ENCODE measurements at places on chromosomes 7 and 10.

- DNase-seq = no peak
Observed at GRCh38 chr10:92593619-92594588, 974 bp downstream of the KIF11 start.

GRCh38 chr7:128928882-128929788 is 8.6 kb upstream of the IRF5 start:
- no peak for DNase-seq

DNA sequence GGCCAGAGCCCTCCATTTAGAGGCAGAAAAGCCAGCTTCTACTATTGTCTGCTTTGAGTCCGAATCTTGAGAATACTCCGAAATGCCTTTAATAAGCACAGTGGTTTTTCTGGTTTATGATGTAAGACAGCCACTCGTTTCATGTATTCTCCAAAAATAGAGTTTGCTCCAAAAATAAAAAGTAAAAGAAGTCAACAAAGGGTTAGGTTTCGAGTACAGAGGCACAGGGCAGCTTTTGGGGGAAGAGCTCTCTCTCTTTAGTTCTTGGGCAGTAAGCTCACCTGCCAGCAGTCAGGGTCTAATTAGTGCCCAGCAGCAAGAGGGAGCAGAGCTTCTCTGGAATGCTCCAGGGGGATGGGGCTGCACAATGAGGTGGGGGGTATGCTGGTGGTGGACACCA is 20.2 kb downstream of the CREB3L2 start:
- no peak for DNase-seq

GRCh38 chr7:117325836-117326235 is 3.0 kb upstream of the WNT2 start:
- no peak for DNase-seq

DNA sequence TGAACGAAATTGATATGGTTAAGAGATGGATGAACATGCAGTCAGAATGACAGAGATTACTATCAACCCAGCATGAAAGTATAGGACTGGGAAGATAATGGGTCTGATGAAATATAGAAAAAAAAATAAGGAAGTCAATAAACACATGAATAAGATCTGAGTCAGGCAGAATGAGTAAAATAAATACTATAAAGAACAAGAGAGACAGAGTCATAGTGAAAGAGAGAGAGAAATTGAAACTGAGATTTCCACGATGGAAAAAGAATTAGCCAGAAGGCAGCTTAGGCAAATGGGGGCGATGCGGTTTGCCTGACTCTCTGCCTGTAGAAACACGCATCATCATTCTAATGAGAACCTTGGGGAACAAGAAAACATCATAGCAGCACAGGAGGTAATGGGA is 26.6 kb downstream of the SEMA3D start:
- no peak for DNase-seq

DNA sequence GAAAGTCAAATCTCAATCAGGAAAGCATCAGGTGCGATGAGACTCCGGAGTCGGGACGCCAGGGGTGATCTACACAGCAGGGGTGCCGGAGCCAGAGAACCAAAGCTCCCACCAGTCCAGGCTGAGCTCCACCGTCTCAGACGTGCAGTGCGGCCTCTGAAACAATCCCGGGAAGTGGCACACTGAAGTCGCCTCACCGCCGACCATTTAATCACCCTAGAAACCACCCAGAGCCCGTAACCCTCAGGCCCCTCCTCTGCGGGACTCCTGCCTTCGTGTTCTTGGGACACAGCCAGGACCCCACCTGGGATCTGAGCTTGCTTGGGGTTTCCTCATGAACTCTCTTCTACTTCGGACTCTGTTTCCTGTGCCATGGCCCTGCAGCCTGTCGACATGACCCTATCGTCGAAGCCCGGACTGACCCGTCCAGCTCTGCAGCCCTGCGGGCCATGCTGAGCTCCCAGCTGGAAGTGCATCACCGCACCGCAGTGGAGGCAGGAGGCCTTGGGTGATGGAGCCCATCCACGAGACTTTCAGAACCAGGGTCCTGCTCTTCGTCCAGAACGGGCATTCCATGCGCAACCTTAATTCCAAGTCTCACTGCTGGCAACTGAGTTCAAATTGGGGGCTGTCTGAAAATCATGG is 266.4 kb downstream of the PTPRN2 start:
- no peak for DNase-seq

GRCh38 chr10:102310361-102311024 is 65.2 kb downstream of the GBF1 start:
- DNase-seq = no peak

DNA sequence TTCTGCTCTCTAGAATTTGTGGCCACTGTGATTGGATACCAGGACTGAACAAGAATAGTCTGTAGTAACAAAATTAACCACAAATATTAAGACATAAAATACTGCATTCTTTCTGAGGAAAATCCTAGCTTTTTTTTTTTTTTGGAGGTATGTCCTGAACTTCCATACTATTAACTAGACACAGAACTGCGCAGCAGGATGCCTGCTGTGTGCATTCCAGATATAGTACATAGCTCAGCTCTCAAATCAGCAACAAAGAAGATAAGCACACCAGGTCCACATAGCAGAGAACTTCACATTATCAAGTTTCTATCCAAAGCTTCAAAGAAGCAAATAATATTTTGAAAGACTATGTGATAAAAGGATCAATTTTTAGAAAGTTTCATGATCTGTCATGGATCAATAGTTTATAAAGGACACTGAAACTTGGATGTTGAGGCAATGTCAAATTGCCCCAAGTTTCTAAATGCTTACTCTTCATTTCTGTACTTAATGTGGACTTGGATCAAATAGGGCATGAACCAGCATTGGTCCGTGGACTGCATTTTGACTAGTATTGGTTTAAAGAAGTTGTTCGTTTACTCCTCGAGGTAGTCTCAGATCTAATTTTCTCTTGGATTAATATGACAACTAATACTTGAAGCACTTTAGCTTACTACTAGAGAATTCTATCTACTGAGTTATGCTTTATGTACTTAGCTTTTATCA is 15.4 kb downstream of the NAMPT start:
- DNase-seq = no peak

- DNase-seq = no peak
Observed at GRCh38 chr10:62741996-62742395, 62.5 kb upstream of the ADO start.

GRCh38 chr7:139821349-139822105 is 7.5 kb upstream of the TBXAS1 start:
- no peak for DNase-seq

GRCh38 chr10:123154711-123155505 is 706 bp downstream of the BUB3 start:
- peak; percentile 73 for DNase-seq

GRCh38 chr10:1526436-1527055 is 210.8 kb downstream of the ADARB2 start:
- no peak for DNase-seq

GRCh38 chr10:48798481-48799254 is 114.0 kb downstream of the WDFY4 start:
- no peak for DNase-seq

- no peak for DNase-seq
Observed at GRCh38 chr7:127782654-127783559, 130.9 kb downstream of the SND1 start.

- DNase-seq = no peak
Observed at GRCh38 chr7:135160858-135161653, 9.5 kb downstream of the CYREN start.

DNA sequence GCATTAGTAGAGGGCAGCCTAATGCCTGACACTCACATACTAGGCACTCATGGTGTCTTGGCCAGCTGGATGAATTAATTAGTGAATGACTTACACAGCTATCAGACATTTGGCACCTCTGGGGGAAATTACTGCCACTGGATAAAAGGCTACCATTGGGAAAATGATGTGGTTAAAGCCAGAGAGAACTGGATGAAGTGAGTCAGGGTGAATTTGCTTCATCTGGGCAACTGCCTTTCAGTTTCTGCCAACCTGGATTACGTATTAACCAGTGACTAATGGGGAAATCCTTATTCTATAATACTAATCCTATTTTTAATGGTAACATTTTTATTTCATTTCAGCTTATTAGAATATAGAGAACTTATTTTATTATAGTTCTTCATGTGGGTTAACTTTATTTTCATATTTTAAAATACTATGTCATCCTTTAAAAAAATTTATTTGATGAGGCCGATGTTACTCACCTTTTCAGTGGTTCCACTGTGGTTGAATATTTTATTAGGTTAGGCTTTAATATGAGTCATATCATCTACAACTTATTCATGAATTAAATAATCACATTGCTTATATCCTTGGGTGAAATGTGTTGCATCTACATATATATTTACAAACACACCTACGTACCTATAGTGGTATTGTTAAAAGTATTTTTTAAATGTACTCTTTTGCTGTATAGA is 85.6 kb upstream of the CAPZA2 start:
- DNase-seq = no peak

DNA sequence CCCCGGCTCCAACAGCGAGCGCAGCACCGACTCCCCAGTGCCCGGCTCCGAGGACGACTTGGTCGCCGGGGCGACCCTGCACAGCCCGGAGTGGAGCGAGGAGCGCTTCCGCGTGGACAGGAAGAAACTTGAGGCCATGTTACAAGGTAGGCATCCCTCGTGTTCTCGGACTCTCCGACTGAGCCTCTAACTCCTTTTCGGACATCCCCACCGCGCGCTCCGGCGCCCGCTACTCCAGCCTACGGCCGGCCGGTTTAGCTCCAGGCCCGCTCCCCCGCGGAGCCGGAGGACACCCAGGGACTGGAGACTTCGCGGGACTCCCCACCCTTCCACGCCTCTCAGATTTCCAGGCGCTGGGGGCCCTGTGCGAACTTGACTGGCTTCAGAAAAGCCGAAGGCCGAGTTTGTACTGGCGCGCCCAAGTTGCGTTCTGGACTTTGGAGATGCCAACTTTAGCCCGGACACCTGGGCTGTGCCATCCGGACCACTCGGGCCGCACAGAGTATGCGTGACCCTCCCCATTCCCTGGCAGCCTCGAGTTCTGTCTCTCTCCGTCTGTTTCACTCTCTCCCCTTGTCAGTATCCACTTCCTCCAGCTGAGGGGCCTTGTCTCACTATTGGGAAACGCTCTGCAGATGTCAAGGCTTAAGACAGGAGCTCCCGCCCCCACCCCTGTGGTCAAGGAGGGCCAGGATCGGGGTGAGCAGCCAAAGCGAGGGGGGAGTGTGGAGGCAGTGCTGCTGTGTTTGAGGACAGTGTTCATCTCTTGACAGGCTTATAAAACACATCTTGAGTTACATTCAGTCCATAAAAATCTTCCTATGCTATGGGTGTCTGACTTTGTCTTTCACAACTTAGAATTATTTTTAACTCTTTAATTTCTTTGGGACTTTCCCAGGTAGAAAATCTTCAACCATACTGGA is 777 bp downstream of the BICC1 start:
- peak; percentile 46 for DNase-seq

DNA sequence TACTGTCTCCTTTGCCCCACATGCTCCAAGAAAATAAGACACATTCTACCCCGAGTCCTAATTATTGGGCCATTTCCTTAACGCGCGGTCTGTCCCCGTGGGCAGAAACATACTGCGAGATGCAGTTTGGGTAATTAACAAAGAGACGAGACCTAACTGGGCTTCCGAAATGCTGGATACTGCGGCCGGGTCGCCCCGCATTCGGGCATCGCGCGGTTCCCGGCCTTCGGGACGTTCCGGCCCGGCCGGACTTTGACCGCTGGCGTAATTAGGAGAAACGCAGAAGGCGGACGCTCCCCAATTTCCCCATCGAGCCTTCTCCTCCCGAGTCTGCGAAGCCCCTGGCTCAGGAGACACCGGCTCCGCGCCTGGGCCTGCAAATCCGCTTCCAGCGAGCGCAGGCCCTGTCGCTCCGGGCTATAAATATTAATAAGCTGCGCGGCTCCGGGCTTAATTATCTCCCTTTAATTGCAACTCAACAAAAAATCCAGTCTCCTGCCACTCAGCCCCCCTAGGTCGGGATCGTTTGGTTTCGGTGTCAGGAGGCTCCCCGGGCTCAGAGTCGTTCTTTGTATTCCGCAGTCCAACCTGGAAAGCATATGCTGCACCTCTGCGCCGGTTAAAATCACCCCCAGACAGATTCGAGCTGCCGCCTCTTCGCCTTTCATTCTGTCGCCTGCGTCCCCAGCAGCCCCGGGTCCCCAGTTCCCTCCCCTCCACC is 131.5 kb downstream of the SPAG6 start:
- peak; percentile 26 for DNase-seq

- no peak for DNase-seq
Observed at GRCh38 chr10:52771534-52772445, 794 bp downstream of the MBL2 start.

DNA sequence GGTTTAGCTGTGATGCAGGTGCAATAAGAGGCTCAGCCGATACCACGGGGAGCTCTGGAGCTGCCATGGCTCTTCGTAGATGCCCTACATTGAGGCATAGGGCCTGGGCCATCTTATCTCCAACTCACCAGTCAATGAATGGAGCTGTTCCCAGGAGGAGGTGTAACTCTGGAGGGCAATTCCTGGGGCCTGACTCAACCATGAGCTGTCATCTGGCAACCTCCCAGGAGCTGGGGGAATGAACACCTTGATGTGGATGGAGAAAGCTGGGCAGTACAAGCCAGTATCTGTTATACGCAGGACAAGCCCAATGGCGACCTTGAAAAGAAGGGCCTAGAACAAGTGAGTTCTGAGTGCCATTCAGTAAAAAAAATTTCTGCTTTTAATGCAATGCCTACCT is 224.0 kb upstream of the PLXDC2 start:
- no peak for DNase-seq

GRCh38 chr10:11479300-11479699 is 132.2 kb downstream of the USP6NL start:
- DNase-seq = no peak

GRCh38 chr7:127654404-127655394 is 2.7 kb downstream of the SND1 start:
- no peak for DNase-seq

- DNase-seq = no peak
Observed at GRCh38 chr10:90920986-90921666, at the start of gene ANKRD1. Gene ANKRD1 (minus strand): TSS chr10:90921087. CDS start chr10:90921027, 60 bp downstream.

DNA sequence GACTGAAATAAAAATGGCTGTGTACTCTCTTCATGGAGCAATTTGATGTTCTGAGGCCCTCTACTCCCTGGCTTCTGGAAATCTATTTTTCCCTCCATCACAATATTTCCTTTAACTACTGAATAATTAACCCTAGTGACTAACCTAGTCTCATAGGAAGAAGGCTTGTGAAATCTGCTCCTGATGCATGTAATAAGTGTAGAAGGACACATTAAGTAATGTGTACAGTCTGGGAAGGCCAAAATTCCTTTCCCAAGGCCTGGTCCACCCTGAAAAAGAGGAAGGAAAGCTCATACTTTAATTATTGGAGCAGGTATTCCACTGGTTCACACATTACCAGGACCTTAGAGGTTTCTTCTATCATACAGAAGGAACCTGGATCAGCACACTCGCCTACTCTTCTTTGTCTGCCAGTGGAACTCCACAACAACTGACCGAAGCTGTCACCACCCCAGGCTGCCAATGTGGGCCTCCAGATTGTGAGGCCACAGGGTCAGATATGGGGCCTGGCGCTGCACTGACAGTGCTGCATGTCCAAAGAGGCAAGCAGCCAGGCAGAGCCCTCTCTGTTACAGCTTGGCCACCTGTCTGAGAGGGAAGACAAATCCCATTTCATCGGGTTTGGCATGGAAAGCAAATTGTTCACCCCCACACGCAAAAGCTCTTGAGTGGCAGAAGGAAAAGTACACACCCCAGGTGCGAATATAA is 54.4 kb upstream of the FAM133B start:
- no peak for DNase-seq
